Naive thymus-derived CD8-positive, alpha-beta T cell (primary cell): ENCODE measurements at places on chromosomes 16 and 17. TPM values are rescaled to one million over a fixed set of nuclear protein-coding genes. Genes with fewer than 3 reads are reported as not detected.

Gene CEP95
- 20.1 TPM for polyA plus RNA-seq

Gene CSF3
- polyA plus RNA-seq = not detected

DNA sequence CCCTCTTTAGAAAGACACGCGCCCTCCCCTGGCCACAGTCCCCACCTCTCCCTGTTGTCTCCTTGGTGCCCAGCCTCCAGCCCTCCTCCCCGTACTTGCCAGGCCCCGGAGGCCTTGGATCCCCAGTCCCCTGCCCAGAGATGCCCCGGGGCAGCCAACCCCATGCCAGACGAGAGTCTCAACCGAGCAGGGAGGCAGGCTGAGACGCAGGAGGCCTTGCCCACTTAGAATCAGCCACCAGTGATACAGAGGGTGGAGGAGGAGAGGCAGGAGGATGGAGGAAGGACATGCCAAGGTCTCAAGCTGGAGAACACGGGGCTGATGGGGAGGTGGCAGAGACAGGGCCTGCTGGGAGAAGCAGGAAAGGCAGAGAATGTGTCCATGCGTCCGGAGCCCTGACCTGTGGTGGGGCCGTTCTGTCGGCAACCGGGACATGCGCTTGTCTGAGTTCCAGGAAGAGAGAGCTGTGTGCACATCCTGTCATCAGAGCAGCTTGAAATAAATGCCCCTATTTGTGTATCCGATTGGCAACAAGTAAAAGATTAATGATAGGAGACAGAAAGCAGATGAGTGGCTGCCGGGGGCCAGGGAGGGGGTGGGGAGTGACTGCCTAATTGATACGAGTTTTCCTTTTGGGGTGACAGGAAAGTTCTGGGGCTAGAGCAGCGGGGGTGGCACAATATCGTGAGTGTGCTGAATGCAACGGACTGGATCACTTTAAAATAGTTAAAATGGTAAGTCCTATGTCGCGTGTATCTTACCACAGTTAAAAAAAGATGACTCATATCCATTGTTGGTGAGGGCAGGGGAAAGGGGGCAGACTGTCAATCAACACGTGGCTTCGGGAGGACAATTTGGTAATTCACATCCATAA lies 44.7 kb upstream of the MEAK7 start:
- DNase-seq = peak; percentile 10

DNA sequence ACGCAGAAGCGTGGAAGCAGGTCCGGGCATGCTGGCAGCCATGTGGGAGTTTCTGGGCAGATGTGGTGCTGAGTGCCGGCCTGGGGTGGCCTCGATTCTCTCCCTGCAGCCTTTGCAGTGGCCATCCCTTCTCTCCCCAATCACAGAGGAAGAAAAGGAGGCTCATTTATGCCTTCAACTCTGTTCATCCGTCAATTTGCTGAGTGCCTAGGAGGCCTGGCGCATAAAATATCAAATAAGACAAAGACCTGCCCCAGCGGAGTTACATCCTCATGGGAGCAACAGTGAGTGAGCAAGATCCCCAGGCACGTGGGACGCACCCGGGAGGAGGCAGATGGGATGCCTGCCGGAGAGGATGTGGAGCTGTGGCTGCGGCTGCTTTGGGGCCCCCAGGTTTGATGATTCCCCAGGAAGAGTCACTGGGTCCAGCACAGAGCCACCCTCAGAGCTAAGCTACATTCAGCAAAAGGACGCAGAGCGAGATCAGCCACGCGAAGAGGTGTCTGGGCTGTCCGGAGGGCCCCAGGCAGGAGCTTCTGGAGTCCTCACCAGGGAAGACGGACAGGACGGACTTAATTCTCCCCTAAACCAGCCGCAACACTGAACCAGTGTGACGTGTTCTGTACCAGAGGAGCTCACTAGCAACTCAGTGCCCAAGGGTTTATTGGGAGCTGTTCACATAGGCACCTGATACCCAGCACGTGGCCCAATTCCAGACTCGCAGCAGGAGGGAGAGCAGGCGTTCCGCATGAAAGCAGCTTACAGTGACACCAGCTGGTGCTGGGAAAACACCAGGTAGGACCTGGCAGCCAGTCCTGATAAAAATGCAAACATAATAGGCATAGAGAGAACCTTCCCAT lies 11.3 kb downstream of the CA5A start:
- no peak for DNase-seq

DNA sequence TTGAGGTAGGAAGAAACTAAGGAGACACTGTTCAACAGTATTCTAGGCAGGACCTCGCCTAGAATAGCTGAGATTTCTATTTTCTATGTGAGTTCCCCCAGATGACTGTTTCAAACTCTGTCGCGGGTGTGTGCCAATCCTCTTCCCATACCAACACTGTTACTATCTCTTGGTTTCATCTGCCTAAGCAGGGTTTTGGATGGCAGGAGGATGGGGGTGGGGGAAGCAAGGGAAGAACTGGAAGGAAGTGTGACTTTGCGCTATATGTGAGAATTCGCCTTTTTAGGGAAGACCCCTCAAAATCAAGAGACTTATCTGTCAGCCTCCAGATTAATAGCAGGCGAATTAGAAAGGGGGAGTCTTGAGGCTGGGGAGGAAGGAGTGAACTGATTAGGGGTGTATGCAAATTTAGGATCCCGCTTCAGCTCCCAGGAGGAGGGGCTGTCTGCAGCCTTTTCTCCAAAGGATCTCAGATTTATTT lies 521 bp upstream of the G6PC3 start:
- no peak for DNase-seq

DNA sequence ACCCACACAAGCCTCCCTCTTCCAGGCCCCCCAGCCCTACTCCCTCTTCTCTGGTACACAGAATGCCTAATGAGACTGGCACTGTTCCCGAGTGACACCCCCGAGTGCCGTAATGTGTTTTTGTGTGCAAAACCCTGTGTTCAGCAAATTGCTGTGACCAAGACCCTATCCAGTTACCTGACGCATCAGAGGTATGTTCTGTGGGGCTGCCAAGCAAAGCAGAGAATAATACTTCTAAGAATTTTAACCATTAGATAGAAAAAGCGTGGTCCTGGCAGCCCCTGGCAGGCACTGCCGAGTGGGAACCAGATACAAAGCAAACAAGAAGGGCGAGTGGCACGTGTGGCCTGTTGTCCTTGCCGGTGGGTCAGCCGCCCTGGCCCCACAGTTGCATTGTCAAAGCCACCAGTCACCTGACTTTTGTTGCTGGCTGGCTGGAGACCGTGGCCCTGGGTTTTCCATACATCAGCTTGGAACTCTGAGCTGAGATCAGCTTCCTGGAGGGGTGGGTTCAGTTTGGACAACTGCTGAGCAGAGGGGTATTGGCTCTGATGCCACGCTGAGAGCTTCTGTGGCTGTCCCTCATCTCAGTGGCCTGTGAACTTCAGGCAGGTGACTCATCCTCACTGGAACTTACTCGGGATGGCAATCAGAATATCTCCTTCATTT lies 69.1 kb upstream of the BRD7 start:
- DNase-seq = no peak
